MM.1S (cell line): ENCODE measurements at places on chromosomes 4 and X.

DNA sequence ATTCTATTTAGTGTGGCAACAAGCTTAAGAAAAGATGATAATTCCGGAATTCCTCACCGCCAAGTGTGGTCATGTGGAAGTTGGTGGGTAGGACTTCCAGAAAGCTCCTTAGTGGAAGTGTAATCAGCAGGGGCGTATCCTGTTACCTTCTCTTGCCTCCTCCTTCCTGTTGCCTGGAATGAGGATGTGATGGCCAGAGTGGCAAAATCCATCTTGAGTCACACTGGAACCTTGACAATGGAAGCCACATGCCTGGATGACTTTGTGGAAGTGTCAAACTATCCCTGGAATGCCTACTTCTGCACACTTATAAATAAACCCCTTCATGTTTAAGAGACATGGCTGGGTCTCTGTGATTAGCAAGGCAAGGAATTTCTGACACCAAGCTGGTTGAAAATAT, 191.0 kb downstream of the PRDM5 start:
- no peak overlapping the region for H3K4me3 ChIP-seq

DNA sequence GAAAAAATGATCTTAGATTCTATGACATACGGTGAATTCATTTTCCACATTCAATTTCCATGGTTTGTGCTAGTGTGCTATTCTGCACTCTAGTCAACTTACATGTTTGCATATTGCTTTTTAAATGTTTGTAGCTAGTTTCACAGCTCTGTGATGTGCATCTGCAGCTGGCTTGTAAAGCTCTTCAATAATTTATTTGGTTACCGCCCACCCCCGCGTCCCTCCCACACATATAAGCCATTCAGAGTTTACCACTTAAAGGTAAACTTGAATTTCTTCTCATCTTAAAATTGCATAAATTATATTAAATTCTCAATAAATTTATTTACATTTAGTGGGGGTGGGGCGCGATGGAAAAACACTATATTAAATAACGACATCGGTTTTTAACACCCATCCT, 291 bp upstream of the NBDY start:
- H3K27me3 ChIP-seq = no peaks in the 10 kb centered on the region
- DNase-seq = peak; percentile 41
- 0 out of 2 replicates have a peak, but pooled peaks cover 6% of the 10 kb centered on the region for H3K4me1 ChIP-seq
- H3K36me3 ChIP-seq = no peaks in the 10 kb centered on the region
- peak overlapping the region; percentile 64 for H3K4me3 ChIP-seq
- H3K27ac ChIP-seq = peak overlapping the region; percentile 56; the same call in 1 of the 2 replicates

DNA sequence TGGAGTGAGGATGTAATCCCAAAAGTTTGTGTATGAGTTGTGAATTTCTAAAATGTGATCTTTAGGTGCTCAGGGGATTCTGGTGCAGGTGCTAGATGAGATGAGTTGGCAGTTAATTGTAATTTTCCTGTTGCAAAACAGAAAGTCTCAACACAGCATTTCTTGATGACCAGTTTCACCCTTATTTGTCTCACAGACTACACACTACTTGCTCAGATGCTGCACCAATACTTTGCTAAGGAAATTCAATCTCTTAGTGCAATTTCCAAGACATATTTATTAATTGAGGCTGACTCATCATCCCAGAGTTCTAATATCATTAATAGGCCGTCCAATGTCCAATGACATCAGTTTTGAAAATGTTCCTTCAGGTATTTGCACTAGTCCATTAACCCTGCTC, 159.2 kb upstream of the SFRP2 start:
- H3K4me1 ChIP-seq = peaks cover 42% of the 10 kb centered on the region
- H3K4me3 ChIP-seq = no peak overlapping the region
- no peaks in the 10 kb centered on the region for H3K27me3 ChIP-seq
- H3K27ac ChIP-seq = peak overlapping the region; percentile 19; the same call in 1 of the 2 replicates

DNA sequence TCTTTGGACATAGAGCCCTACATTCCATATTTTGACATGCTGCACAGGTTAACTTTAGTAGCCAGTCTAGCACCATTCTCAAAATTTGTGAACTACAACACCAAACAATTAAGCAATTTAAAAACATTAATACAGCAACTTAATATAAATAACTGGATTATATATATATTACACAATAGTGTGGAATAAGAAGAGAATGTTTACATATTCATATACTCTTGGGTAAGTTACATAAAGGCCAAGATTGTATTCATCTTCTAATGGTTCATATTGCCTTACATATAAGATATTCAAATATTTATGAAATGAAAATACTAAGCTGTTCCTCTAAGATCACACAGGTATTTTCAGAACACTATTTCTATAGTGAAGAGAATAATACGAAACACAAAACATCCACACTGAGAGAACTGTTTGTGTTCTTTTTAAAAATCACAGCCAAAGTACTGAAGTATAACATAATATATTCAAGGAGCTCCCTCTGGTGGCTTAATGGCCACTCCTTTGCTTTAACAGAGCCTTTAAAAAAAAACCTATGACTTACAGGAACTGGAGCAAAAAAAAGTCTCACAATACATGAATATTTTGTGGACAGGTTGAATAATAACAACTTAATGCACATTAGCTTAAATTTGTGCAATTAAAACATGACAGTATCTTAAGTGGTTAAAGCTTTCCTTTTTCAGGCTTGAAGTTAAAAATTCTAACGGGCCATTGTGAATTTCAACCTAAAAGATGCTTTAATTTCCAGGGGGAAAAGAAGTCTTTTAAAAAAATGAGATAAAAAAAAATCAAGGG, 46.2 kb downstream of the NEK1 start:
- H3K36me3 ChIP-seq = no peaks in the 10 kb centered on the region
- no peaks in the 10 kb centered on the region for H3K4me1 ChIP-seq
- peak; percentile 61 for DNase-seq
- H3K27ac ChIP-seq = no peak overlapping the region
- no peaks in the 10 kb centered on the region for H3K27me3 ChIP-seq

DNA sequence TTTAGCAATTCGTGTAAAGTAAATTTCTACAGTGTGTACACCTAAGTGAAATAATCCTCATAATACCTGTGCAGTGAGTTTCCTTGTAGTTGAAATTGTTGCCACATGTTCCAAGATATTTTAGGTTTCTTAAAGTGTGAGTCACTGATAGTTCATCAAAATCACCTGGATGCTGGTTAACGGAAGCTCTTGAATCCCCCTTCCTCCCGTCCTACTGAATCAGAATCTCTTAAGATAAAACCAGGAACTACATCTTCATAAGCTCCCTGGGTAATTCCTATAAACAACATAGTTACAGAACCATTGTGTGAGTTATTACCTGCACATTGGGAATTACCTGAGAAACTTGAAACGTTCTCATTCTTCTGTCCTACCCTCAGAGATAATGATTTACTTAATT, 197.4 kb upstream of the HS3ST1 start:
- no peaks in the 10 kb centered on the region for H3K36me3 ChIP-seq
- DNase-seq = no peak
- H3K27me3 ChIP-seq = no peaks in the 10 kb centered on the region
- H3K4me3 ChIP-seq = no peak overlapping the region
- H3K27ac ChIP-seq = no peak overlapping the region

- no peaks in the 10 kb centered on the region for H3K27me3 ChIP-seq
- no peak overlapping the region for H3K27ac ChIP-seq
- no peak overlapping the region for H3K4me3 ChIP-seq
- no peak for DNase-seq
These were observed 1448.9 kb upstream of the TENM3 start for GRCh38 chr4:180794333-180794732.

- no peaks in the 10 kb centered on the region for H3K36me3 ChIP-seq
- no peak for DNase-seq
- no peak overlapping the region for H3K4me3 ChIP-seq
- H3K27me3 ChIP-seq = no peaks in the 10 kb centered on the region
- H3K27ac ChIP-seq = no peak overlapping the region
These were observed 3.5 kb downstream of the GNRHR start for GRCh38 chr4:67750691-67751090.

- H3K4me1 ChIP-seq = no peaks in the 10 kb centered on the region
- DNase-seq = no peak
- H3K4me3 ChIP-seq = no peak overlapping the region
- no peaks in the 10 kb centered on the region for H3K36me3 ChIP-seq
- no peaks in the 10 kb centered on the region for H3K27me3 ChIP-seq
These were observed 139.3 kb downstream of the GPR143 start for GRCh38 chrX:9626379-9626778.

GRCh38 chr4:97845758-97846157, 297.5 kb downstream of the STPG2 start:
- no peak overlapping the region for H3K27ac ChIP-seq
- H3K36me3 ChIP-seq = no peaks in the 10 kb centered on the region
- no peak for DNase-seq
- H3K4me3 ChIP-seq = no peak overlapping the region
- H3K4me1 ChIP-seq = no peaks in the 10 kb centered on the region
- no peaks in the 10 kb centered on the region for H3K27me3 ChIP-seq

DNA sequence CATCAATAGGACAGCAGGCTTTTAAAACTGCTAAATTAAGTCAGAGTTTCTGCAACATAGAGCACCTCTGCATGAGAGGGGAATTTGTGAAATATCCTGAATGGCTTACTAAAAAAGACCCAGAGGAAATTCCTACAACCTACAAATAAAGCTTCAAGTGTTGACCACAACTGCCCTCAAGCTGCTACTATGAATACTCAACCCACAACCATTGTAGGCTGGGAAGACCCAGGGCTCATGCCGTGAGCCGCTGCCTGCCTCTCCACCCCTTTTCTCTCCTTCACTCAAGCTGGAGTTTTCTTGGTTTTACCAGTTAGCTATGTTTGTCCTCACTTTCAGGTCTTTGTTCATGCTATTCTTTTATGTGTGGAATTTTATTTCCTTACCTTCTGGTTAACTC, 151.6 kb downstream of the EMCN start:
- no peak overlapping the region for H3K27ac ChIP-seq
- H3K36me3 ChIP-seq = no peaks in the 10 kb centered on the region
- peaks cover 6% of the 10 kb centered on the region for H3K4me1 ChIP-seq
- no peak overlapping the region for H3K4me3 ChIP-seq

DNA sequence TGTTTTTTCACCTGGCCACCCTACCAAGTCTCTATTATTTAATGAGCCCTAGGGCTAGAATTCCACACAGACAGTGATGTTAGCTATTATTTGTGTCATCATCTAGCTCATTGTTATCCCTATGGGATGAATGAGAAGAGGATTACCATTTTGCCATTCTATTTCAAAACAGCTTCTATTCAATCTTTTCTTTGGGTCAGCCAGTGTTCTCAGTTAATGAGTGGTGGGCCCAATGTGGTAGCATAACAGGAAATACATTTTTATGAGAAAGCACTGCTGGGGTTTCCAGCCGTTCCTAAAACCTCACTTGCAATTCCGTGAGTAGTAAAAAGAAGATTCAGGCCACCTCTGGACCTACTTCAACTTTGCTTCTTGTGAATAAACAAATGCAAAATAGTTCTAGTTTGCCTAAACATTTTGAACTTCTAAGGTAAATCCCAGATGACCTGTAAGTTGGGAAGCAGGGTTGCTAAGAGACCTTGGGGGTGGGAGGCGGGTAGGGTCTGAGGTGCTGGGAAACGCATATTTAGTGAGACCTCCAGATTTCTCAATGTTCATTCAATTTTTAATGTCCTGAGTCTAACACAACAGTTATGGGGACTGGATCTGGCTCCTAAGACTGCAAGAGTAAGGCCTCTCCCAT, 24.8 kb upstream of the CYP2U1 start:
- no peaks in the 10 kb centered on the region for H3K4me1 ChIP-seq
- H3K27ac ChIP-seq = no peak overlapping the region
- no peaks in the 10 kb centered on the region for H3K36me3 ChIP-seq
- no peak for DNase-seq
- H3K27me3 ChIP-seq = no peaks in the 10 kb centered on the region

DNA sequence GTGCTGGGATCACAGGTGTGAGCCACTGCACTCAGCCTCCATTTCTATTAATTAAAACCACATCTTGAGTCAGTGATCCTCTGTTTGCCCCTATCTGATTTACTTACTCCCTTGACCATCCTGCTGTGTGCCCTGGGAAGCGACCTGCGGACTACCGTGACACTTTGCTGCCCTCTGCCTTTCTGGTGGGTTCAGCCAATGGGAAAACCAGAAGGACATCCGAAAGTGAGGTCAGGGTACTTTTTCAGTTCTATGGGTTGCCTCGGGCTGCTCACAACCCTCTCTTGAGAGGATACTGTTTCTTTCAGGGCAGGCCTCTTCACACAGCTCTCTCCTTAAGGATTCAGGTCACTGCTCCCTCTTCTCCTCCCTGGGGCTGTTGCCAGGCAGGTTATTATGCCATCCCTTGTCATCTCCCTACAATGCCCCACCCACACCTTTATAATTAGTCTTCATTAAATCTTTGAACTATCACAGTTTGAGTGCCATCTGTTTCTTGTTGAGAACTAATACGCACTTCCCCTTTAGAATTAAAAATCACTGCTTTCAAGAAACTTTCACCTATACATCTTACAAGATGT, 21.4 kb downstream of the PLAC8 start:
- no peaks in the 10 kb centered on the region for H3K4me1 ChIP-seq
- DNase-seq = no peak

DNA sequence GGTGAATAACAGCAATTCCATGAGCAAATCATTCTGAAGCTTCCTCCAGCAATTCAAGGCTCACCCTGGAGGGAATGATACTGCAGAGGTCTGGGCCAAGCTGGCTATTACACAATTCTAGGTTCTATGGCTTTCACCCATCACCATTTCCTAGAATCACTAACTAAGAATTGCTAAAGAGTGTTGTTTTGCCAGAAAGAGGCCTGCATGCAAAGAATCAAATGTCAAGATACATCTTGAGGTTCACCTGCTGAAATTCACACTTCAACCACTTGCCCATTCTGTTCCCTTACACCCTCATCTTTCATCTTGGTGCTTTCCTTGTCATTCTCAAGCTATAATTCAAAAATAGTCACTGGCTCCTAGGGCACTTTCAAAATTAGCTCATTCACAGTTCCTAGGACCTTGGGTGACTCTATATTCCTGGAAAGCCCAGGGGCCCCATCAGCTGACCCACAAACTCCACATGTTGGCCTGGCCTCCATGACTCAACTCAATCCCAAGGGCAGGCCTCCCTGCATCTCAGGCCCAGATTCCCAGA, 7.0 kb downstream of the APBB2 start:
- H3K27me3 ChIP-seq = no peaks in the 10 kb centered on the region
- H3K4me3 ChIP-seq = no peak overlapping the region

DNA sequence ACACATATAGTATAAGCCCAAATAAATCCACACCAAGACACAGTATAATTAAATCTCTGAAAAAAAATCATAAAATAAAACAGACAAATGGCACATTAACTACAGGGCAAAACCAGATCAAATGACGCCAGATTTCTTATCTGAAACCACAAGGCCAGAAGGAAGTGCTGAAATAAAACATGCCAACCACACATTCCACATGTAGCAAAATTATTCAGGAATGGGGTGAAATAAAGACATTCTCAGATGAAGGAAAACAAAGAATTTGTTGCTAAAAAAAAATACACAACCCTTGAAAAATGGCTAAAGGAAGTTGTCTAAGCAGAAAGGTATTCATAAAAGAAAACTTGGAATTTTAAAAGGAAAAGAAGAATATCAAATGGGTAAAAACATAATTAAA, 4.5 kb upstream of the DCAF12L1 start:
- no peaks in the 10 kb centered on the region for H3K27me3 ChIP-seq
- no peaks in the 10 kb centered on the region for H3K36me3 ChIP-seq
- H3K27ac ChIP-seq = no peak overlapping the region
- H3K4me1 ChIP-seq = no peaks in the 10 kb centered on the region
